ENCODE measurements at places on chromosomes 5 and 9.

- DNase-seq = no peak
Measured at GRCh38 chr5:144406442-144406841, 235.8 kb downstream of the KCTD16 start.

GRCh38 chr5:132774896-132775295 is 2.1 kb downstream of the SEPTIN8 start:
- DNase-seq = no peak

DNA sequence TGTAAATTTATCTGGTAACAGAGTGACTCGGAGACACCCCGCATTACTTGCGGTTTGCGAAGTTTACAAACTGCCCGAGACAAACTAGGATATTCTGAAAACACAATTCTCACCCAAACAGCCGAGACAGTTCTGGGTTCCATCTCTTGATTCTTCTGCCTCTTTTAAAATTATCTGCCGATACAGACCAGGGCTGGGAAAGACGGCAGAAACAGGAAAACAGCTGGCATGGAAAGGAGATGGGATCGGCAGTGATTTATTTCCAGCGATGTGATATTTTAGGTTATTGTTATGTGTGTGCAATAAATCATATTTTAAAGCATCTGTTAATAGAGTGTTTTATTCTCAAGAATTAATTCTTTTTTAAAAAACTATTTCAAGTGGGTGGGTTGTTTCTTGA is 93.3 kb upstream of the LMX1B start:
- DNase-seq = no peak

GRCh38 chr5:10049858-10050455 is 199.7 kb downstream of the ATPSCKMT start:
- DNase-seq = no peak

DNA sequence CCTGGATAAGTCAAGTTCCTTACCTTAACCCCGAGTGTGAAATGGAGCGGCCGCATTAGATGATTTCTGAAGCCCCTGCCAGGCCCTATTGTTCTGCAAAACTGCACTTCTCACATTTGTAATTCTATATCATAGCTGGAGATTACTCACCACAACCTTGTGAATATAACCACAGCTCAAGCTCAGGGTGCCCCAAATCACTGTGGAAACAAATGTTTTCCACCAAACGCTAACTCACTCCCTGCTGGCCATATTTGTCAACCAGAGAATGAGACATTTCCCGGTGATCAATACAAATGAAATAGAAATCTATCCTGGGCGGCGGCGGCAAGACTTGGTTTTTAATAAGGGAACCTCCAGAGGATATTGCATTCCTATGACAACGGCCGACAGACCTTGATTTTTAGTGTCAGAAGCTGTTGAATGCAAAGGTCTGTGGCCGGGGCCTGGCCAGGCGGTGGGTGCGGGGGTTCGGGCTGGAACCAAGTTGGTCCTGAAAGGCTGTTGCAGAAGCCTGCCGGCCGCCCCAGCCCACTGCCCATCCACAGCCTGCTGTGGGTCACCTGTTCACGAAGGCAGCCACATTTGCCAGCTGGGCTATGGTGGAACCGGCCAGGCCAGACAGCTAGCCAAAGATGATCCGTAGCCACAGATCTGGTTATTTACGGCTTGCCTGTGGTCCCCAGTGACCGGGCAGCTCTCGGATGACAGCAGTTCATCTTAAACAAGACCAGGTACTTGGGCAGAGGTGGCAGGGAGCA is 93.9 kb upstream of the LMX1B start:
- no peak for DNase-seq

DNA sequence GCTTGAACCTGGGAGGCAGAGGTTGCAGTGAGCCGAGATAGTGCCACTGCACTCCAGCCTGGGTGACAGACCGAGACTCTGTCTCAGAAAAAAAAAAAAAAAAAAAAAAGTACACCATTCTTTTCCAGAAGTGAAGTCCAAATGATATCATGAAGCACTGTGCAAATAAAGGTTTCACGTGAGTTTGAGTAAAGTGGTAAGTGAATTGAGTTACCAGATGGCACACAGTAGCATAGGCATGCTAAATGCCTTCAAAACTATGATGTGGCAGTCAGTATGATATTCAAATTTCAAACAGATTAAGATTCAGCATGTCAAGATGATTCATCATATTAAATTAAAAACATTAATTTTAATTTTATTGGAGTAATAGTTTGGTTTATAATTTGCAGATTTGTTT is 195.2 kb downstream of the TAF11L14 start:
- DNase-seq = no peak

GRCh38 chr5:140694276-140694675 is 3.0 kb downstream of the HARS2 start:
- DNase-seq = no peak

Data from activated CD8-positive, alpha-beta memory T cell treated with anti-CD3 and anti-CD28 coated beads for 1 hour (primary cell).